Activated naive CD4-positive, alpha-beta T cell (primary cell): ENCODE measurements at places on chromosomes 7 and 10.
A peak's percentile ranks its signal among the peaks of the same experiment; 100 is the strongest.

DNA sequence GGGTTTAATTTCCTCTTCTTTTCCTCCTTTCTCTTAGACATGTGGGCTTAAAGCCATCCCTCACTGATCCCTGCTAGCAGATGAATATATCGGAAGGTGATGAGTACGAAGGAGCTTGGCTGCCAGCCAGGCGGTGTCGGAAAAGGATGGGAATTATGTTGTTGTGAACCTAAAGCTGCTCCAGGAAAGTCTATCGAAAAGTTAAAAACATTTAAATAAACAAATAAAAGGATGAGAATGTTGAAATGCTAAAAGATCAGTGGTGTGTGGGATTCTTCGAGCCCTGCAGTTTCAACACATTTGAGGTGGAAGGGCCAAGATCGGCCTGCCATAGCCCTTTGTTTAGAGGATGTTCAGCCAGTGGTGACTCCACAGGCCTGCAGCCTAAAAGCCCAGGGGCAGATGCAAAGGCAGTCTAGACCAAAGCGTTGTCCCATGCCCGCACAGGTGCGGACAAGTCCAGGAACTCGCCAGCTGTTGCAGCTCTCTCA lies 107.9 kb downstream of the JCAD start:
- no peak for DNase-seq

GRCh38 chr10:58070956-58071355 lies 196.7 kb downstream of the IPMK start:
- no peak for DNase-seq

DNA sequence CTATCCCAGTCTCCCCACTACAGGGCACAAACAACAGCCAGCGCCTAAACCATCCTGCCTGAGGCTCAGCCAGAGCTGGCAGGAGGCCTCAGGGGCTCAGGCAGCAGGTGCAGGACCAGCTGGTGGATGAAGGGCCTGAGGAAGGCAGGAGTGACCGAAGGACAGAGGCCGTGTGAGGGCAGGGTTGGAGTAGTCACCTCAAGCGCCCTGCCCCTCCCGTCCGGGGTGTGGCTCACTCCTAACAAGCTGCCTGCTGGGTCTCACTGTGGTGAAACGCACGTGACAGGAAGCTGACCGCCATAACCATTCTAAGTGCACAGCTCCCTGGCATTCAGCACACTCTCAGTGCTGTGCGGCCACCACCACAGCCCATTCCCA lies 281.1 kb downstream of the ELFN1 start:
- DNase-seq, result peak; percentile 11

GRCh38 chr7:91843831-91844230 lies 36.7 kb downstream of the MTERF1 start:
- no peak for DNase-seq

DNA sequence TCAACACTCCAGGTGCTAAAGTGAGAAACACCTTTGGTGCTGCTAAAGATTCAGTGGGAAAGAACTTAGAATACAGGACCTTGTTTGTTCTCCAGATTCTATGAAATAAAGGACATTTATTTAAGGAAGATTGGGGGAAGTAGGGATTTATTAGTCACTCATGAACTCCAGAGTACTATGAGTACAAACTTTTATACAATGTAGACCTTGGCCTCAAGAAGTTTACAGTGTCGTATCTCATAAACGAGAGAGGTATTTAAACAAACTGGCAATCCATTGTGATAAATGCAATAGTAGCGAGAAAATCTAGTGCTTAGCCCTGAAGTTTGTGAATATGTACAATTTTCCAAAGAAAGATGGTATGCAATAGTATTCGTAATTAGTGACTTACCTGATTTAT lies 59.1 kb downstream of the TES start:
- DNase-seq, result no peak

DNA sequence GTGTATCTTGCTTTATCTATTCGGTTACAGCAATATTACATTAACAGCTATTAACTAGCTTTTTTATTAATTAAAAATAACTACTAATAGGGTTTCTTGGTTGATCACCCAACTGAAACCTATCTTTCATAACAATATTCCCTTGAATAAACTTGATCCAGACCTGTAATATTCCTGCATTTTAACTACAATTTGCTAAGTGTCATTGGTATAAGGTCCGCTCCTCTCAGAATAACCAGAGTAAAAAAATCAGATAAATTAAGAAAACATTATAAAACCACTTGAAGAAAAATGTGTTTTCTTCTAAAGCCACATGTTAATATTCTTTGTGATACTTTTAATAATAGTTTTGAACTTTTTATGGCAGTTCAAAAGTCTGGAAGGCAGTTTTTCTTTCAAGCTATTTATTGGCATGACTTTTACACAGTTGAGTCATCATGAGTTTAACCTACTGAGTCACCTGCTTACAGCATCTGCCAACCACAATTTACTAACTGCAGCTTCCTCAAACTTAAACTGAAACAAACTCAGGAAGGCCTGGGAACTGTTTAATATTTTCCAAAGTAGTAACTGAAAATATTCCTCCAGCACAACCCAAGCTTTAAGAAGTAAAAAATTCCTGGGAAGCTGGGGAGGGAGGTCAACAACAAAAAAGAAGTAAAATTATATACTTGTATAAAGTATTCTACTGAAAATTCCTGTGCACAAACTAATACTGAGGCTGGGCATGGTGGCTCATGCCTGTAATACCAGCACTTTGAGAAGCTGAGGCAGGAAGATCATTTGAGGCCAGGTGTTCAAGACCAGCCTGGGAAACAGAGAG lies 103.2 kb downstream of the NRBF2 start:
- DNase-seq, result no peak

DNA sequence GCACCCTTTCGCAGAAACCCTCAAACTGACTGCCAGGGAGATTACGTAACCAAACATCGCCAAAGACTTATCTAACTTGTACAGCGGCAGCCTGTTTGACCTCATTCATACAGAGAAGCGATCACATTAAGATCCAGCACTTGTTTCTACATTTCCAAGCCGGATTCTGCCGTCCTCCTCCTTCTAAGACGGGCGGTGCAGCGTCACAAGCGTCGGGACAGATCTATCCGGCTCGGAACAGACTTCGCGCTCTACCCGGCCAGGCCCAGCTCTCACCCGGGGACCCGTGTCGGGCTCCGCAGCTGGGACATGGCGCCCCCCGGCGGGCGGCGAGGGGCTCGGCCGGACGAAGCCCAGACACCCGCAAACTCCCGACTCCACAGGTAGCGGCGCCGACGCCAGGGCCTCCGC lies 373 bp downstream of the H2AZ2 start:
- peak; percentile 85 for DNase-seq

GRCh38 chr7:139641337-139641992 lies 118.0 kb downstream of the CLEC2L start:
- DNase-seq, result no peak

DNA sequence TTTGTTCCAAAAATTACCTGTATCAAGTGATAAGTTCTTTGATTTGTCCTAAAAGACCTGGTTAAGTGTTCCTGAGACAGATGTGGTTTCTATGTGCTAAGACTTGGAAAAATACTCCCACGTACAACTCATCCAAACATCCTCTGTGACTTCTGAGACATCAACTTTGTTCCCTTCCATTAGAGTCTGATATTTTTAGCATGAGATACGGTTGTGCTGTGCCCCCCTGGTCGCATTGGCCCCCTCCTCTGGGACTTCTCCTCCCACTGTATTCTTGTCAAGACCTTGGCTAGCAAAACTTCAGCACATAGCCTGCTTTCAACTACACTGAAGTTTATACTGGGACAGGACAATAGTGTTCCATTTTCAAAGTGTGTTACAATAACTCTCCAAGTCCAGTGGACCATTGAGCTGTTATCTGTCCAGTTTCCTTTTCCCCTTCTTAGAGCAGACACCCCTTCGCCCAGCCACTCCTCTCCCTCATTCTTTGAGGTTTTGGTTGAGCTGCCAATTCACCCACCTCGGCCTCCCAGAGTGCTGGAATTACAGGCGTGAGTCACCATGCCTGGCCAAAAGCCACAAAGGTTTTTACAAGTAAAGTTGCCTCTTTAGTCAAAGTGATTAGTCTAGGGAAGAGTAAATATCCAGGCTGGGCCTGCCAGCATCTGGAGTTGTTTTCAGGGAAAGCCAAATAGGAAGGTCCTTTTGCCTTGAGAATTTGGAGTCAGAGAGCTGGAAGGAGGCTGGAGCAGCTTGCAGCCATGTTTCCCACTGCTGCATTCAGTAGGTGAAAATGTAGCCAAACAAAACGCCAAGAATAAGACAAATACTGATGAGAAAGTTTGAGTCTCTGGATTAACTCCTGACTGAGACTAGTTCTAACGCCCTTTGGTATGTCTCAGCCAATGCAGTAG lies 17.8 kb upstream of the PDLIM1 start:
- no peak for DNase-seq

DNA sequence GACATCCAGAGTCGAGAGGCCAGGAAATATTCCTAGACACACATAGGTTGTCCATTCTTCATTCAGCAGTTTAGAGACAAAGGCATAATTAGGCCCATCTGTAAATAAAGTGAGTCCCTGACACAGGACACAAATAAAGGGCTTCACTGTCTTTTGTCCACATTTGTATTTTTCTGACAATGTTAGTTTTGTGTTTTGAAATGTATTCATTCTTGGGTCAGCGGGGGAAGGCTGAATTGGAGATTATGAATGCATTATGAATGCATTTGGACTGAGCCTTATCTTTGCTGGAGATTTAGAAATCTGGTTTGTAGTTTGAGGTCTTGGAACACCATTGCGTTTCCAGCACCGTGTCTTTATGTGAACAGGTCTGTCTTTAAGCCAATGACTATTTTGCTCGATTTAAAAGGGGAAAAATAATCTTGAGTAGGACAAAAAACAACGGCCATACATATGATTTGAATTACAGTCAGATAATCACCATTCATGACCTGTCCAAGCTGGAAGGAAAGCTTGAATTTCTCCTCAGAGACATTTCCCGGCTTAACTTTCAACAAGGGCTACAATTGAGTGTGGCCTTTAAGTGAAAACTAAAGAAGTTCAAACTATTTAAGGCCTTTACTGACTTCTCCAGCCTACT lies 334.8 kb downstream of the WDR11 start:
- no peak for DNase-seq

GRCh38 chr7:68425377-68425776 lies 1172.9 kb upstream of the AUTS2 start:
- DNase-seq, result no peak

DNA sequence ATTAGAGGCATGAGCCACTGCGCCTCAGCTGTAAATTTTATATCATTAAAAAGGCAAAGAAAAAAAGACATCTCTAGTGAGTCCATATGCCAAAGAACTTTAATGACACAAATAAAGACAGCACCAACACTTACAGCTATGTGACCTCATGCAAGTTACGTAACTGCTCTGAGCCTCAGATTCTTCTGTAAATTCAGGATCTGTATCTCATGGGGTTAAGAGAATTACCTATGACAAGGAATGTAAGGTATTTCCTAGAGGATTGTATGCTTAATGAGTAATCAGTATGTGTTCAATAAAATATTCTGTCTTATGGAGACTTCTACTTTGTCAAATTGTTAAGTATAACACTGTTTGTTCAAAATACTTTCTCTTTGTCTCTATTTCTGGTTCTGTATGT lies 274.0 kb upstream of the GLI3 start:
- DNase-seq, result no peak

- DNase-seq, result no peak
Measured at GRCh38 chr10:91434041-91434440, 23.9 kb downstream of the HECTD2 start.

GRCh38 chr10:79299397-79300241 lies 47.6 kb upstream of the PPIF start:
- no peak for DNase-seq

- no peak for DNase-seq
Measured at GRCh38 chr7:122298618-122299017, 5.9 kb downstream of the FEZF1 start.

- DNase-seq, result no peak
Measured at GRCh38 chr7:42176724-42177101, 60.3 kb downstream of the GLI3 start.

DNA sequence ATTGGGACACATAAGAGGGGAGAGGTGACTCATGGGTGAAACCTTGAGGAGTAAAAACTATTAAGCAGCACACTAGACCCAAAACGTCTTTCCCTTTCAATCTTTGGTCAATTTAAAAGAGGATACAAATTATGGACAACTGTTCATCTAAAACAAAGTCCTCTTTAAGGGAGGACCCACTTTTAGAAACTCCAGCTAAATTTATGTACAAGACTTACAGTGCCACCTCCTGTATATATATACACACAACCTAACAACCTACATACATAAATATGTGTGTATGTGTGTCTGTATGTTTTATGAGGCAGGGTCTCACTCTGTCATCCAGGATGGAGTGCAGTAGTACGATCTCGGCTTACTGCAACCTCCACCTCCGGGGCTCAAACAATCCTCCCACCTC lies 18.1 kb upstream of the ZC3HAV1 start:
- no peak for DNase-seq

DNA sequence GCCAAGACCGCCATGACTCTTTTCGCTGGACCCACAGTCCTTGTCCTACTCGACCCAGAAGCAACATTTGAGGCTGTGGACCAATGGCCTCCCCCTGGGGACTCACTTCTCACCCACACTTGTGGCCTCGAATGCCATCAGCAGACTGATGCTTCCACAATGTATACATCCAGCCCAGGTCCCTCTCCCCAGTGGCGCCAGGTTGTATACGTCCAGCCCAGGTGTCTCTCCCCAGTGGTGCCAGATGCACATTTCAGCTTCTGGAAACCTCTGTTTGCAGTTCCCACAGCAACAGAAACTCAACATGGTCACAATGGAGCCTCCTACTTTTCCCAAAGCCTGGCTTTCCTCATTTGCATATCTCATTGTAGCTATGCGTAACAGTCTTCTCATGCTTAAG lies 210.5 kb upstream of the RNF32 start:
- DNase-seq, result no peak

- no peak for DNase-seq
Measured at GRCh38 chr10:29524294-29524693, 110.5 kb downstream of the SVIL start.

DNA sequence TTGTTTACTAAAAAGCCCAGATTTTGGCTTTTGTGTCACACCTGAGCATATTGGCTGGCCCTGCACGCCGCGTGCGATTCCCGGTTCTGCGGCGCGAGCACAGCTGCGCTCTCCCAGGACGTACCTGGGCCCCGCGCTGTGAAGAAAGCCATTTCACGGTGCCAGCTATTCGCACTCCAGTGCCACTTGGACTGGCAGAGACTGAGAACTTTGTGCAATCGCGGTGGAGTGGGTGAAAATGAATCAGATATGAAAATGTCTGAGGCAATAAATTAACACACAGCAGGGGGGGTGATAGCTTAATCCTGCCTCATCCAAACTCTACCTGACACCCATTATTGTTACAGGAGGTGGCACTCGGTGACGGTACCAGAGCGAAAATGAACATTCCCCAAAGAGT lies 330.1 kb upstream of the MGMT start:
- no peak for DNase-seq

DNA sequence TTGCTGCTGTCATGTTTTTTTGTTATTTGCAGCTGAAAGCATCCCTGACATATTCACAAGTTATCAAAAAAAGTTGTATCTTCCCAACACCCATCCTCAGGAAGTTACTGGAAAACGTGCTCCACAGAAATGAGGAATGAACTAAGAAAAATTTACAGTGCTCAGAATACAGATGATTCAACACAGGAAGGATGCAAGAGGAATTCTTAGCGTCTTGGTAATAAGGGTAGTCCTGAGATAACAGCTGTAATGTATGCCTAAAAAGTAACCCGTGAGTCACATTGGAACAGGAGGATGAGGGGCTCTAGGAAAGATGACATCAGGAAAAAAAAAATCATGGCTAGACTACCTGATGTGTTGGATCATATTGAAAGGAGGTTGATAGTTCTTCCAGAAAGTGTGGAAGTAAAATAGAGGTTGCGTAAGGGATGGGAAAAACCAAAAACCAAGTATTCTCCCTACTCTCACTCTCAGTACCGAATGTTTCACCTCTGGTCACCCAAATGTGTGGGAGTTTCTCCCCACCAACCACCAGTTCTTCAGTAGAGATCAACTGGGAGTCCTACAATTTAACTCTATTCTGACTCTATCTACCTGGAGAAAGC lies 3.9 kb downstream of the ADAM12 start:
- DNase-seq, result no peak
